ENCODE measurements at places on chromosomes 7 and 10. TPM values are rescaled to one million over a fixed set of nuclear protein-coding genes. Genes with fewer than 3 reads are reported as not detected.

DNA sequence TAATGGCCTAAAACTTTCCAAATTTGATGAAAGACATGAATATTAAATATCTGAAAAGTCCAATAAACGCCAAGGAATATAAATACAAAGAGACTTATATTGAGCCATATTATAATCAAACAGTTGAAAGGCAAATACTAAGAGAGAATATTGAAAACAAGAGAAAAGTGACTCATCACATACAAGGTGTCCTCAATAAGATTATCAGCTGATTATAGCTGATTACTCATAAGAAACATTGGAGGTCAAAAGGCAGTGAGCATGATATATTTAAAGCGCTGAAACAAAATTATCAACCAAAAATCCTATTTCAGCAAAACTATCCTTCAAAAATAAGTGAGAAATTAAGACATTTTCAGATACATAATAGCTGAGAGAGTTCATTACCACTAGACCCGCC, 7.8 kb upstream of the NPC1L1 start:
- no peak for ATAC-seq

VWDE gene
- 0.56 TPM for total RNA-seq

PTPRN2 gene
- not detected for total RNA-seq

ATG9B gene
- 3.0 TPM for total RNA-seq

IGFBP1 gene
- not detected for total RNA-seq
